ENCODE measurements at places on chromosomes 2 and 18.

DNA sequence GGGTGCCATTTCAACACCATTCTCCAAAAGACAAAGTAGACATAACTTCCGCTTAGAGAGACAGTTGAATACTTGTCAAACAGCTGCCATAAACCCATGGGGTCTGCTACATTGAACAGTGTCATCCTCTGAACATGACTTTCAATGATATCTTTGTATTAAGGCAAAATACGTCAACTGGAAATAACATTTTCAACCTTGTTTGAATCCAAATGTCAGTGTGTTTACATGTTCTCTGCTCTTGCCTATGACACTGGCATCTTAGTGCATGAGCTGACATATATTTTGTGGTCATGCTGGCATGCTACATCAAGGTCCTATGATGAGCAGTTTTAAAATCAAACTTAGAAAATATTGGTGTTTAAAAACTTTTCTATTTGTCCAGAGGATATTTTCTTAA, 1548.1 kb upstream of the LRRTM1 start:
- DNase-seq: no peak

- DNase-seq: no peak
These were observed 107.0 kb downstream of the EXOC6B start for GRCh38 chr2:72718876-72719275.

- no peak for DNase-seq
These were observed 7.4 kb upstream of the MAT2A start for GRCh38 chr2:85531589-85531988.

DNA sequence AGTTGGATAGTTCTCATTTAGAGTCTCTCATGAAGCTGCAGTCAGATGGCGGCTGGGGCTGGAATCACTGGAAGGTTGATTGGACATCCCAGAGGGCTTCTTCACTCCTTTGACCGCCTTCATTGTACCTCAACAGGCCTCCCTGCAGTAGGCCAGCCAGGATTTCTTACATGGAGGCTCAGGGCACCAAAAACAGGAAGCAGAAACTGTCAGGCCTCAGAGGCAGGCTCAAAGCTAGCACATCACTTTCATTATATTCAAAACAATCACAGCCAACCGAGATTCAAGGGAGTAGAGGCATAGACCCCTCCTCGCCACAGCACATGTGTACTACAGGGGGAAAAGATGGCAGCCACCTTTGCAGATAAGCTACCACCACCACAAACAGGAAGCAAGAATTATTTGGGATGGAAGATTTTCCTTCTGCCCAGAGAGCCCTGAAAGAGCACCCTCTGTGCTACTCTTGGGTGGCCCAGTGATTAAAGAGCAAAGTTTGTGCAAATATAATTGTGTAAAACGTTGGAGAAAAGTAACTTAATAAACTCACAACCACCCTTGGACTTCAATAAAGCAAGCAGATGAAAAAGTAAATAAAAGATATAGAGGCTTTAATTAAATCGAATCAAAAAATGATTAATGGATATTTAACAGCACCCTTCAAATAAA, 155.3 kb downstream of the GFPT1 start:
- no peak for DNase-seq

Measured in SK-N-MC (cell line).